RCC 7860 (cell line): ENCODE measurements at places on chromosomes 2 and 18.

GRCh38 chr18:47407736-47408135 is 156.3 kb upstream of the SKOR2 start:
- no peak for DNase-seq

GRCh38 chr2:75728614-75729419 is 18.1 kb upstream of the GCFC2 start:
- DNase-seq = no peak

GRCh38 chr2:213958086-213958485 is 452.8 kb upstream of the VWC2L start:
- no peak for DNase-seq

GRCh38 chr2:48620604-48621003 is 2.9 kb downstream of the GTF2A1L start:
- no peak for DNase-seq

- peak; percentile 15 for DNase-seq
These were observed 100.5 kb upstream of the MEIS1 start for GRCh38 chr2:66334237-66335029.

DNA sequence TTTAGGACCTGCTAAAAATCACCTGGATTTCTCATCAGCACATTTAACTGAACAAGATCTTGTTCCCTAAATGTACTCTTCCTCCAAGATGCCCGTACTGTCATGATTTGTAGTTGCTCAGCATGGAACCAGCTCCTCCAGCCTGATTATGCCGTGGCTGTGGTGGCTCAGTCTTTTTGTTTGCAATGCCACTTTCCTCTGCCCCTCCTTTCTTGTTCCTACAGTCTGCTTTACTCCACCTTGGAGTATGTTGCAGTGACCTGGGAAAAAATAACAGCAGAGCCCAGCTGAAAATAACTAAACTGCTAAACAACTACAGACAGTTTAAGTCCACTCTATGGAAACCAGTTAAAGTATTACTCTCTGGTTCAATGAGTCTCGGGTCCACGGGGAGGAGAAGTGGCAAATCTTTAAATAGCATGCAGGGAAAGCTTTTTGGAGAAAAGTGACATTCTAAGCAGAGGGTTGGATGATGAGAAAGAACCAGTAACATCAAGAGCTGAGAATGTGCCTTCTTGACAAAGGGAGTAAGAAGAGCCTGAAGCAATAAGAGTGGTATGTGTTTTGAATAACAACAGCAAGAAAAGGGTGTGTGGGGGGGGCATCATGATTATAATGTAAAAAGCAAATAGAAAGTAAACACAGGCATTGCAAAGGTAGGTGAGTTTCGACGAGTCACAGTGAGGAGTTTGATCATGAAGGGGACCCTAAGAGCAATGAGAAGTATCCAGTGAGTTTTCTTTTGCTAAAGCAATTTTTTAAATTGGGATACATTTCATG is 225.7 kb downstream of the TMX3 start:
- no peak for DNase-seq

- peak; percentile 61 for DNase-seq
These were observed 36.8 kb downstream of the MOGAT1 start for GRCh38 chr2:222708274-222708710.

DNA sequence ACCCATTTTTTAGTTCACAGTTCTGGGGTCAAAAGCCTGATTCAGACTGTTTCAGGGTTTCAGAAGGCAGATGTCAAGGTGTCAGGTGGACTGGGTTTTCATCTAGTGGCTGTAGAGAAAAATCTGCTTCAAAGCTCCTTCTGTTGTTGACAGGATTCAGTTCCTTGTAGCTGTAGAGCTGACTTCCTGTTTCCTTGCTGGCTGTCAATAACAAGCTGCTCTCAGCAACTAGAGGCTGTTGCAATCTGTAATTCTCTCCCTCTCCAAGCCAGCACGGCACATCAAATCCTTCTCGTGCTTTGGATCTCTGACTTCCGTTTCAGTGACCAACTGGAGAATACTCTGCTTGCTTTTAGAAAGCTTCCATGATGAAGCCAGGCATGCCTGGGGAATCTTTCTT is 179.4 kb downstream of the DOK6 start:
- DNase-seq = no peak

DNA sequence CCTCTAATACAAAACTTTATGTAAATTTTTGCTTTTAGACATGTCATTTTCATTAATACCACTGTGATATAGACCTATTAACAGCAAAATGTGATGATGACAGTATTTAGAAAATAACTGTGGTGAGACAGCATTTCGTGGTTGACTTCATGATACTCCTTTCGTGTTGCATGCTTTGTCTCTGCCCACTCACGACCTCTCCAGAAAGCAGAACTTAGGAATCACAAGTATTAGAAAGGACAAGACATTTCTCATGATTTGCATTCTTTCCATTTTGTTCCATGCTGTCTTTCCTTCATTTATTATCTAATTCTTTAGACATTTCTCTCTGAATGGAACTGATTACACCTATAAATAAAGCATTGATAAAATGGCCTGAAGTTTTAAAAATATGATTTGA is 85.2 kb upstream of the POU3F3 start:
- no peak for DNase-seq

GRCh38 chr18:10401521-10401920 is 52.9 kb upstream of the APCDD1 start:
- no peak for DNase-seq
